ENCODE measurements at places on chromosomes 13 and 19. TPM values are rescaled to one million over a fixed set of nuclear protein-coding genes. Genes with fewer than 3 reads are reported as not detected.

- no peak overlapping the region for H3K4me3 ChIP-seq
- H3K27ac ChIP-seq: no peak overlapping the region
Measured at GRCh38 chr19:31499281-31500196, 150.3 kb upstream of the TSHZ3 start.

DNA sequence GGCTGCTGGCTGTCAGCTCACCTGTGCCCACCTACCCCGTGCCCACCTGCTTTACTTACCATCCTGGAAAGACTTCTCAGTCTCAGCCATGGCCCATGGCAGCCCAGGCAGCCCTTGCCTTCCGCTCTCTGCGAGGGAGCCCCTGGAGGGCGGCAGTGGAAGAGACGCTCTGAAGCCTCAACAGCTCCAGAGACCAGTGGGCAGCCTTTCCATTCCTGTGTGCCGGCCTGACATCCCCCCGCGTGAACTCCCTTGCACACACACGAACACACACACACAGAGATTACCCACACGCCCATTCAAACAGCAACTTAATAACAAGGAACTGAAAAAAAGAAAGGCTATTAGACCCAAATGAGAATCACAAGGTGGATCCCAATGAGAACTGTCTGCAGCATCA is 14.2 kb upstream of the RASA3 start:
- no peak overlapping the region for H3K4me3 ChIP-seq
- no peaks in the 10 kb centered on the region for H3K27me3 ChIP-seq
- DNase-seq: no peak
- H3K4me1 ChIP-seq: no peaks in the 10 kb centered on the region

Gene SYCN
- not detected for total RNA-seq

GRCh38 chr13:107669391-107669993 is 545.8 kb downstream of the LIG4 start:
- no peaks in the 10 kb centered on the region for H3K27me3 ChIP-seq
- no peaks in the 10 kb centered on the region for H3K36me3 ChIP-seq
- H3K27ac ChIP-seq: no peak overlapping the region
- no peak for DNase-seq
- no peaks in the 10 kb centered on the region for H3K4me1 ChIP-seq
- H3K4me3 ChIP-seq: no peak overlapping the region

- no peaks in the 10 kb centered on the region for H3K36me3 ChIP-seq
- no peak overlapping the region for H3K4me3 ChIP-seq
- no peak overlapping the region for H3K27ac ChIP-seq
- no peaks in the 10 kb centered on the region for H3K27me3 ChIP-seq
- H3K4me1 ChIP-seq: no peaks in the 10 kb centered on the region
Measured at GRCh38 chr13:108433976-108434755, 164.6 kb downstream of the TNFSF13B start.

Gene PGLYRP1
- total RNA-seq: not detected

DNA sequence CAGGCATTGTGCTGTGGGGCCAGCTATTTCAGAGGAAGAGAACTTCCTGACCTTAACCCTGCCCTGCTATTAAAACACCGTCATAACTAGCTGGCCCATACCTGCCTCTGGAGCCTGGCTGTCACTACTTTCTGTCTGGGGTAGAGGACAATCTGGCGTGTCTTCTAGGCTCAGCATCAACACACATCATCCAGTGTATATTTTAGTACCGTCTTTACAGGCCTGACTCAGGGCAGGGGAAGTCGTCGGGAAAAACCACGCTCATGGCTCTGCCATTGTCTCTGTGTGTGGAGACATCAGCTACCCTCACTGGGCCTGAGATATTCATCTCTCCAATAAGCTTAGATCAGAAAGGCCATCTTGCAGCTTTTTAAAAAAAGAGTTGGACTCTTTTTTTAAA is 151.1 kb downstream of the KATNAL1 start:
- no peaks in the 10 kb centered on the region for H3K4me1 ChIP-seq
- H3K36me3 ChIP-seq: no peaks in the 10 kb centered on the region
- DNase-seq: no peak
- H3K4me3 ChIP-seq: no peak overlapping the region
- H3K27me3 ChIP-seq: no peaks in the 10 kb centered on the region
- no peak overlapping the region for H3K27ac ChIP-seq

- H3K27ac ChIP-seq: no peak overlapping the region
- H3K4me3 ChIP-seq: no peak overlapping the region
- peaks cover 14% of the 10 kb centered on the region for H3K4me1 ChIP-seq
- DNase-seq: no peak
Measured at GRCh38 chr19:35851213-35852028, 883 bp downstream of the NPHS1 start.

Gene FCGBP
- 0.57 TPM for total RNA-seq

DNA sequence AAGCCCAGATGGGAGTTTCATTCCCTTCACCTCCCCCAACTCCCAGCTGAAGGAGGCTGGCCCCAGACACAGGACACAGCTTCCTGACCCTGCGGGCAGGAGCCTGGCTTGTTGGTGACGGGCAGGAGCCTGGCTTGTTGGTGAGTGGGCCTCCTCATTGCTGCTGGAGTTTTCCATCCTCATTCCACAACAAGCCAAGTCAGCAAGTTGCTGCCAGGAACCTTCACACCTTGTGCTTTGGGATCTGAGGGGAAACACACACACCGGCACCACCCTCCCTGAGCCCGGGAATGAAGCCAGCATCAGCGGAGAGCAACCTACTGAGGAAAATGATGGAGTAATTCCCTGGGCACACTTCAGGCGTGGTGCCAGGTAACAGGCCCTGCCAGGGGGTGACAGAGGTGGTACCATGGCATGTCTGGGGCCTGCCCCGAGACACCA is 74.9 kb downstream of the ALOX5AP start:
- H3K4me1 ChIP-seq: peaks cover 11% of the 10 kb centered on the region
- H3K36me3 ChIP-seq: no peaks in the 10 kb centered on the region
- DNase-seq: no peak
- no peaks in the 10 kb centered on the region for H3K27me3 ChIP-seq
- no peak overlapping the region for H3K27ac ChIP-seq
- H3K4me3 ChIP-seq: no peak overlapping the region

Data from cardiac muscle cell (in vitro differentiated cells and primary cell).